Kasumi-1 (cell line): ENCODE measurements at places on chromosomes 2 and 18.

GRCh38 chr2:109157563-109158105 is 28.6 kb downstream of the SH3RF3 start:
- DNase-seq, result no peak

- DNase-seq, result no peak
These were observed 196.1 kb upstream of the MYT1L start for GRCh38 chr2:2527148-2527547.

- no peak for DNase-seq
These were observed 167.8 kb downstream of the ACOXL start for GRCh38 chr2:110900191-110900590.

- DNase-seq, result no peak
These were observed 169.2 kb downstream of the TRABD2A start for GRCh38 chr2:84711651-84712050.

- DNase-seq, result no peak
These were observed 56.7 kb downstream of the HS1BP3 start for GRCh38 chr2:20594048-20594750.

DNA sequence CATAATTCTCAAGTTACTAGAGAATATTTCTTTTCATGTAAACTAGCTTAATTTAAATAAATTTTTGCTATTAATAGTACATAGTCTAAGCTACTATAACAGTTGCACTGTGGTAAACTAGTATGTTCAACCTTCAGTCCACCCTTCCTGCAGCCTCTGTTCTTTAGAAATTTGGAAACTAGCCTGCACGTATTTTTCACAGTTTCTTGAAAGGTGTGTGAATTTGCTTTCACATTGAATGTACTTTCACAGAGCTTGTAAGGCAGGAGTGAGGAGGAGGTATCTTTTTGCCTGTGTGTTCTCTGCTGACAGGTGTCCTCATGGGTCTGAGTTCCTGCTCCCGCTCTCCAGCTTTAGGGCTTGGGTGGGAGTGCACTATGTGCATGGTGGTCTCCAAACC is 117.5 kb downstream of the ATP9B start:
- no peak for DNase-seq

- no peak for DNase-seq
These were observed 211.4 kb downstream of the KLHL29 start for GRCh38 chr2:23596316-23596885.

DNA sequence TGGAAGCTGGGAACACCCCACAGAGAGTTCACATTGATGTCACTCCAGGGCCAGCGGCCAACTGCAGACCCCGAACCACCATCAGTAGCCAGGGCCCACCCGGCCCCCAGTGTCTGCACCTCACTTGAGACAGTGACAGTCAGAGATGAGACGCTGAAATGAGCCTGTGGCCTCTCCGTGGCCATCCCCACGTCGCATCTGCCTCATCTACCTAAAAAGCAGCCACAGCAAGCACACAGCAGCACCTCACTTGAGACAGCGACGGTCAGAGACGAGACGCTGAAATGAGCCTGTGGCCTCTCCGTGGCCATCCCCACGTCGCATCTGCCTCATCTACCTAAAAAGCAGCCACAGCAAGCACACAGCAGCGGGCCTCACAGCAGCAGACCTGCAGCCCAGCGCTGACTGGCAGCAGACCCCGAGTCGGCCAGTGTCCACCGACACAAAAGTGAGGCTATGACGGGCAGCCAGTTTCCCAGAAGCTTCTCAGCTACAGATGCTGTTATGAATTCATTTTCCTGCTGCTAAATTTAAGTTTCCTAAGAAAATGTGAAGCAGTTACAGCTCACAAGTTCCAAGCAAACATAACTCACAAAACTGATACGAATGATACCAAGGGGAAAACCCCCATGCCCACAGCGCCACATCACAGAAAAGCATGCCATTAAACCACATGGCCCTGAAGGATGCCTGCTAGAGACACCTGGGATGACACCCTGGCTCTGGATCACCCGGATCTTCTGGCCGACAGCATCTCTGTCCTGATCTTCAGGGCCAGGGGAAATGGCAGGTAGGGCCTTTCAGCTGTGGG is 27.7 kb downstream of the SNORC start:
- DNase-seq, result no peak

DNA sequence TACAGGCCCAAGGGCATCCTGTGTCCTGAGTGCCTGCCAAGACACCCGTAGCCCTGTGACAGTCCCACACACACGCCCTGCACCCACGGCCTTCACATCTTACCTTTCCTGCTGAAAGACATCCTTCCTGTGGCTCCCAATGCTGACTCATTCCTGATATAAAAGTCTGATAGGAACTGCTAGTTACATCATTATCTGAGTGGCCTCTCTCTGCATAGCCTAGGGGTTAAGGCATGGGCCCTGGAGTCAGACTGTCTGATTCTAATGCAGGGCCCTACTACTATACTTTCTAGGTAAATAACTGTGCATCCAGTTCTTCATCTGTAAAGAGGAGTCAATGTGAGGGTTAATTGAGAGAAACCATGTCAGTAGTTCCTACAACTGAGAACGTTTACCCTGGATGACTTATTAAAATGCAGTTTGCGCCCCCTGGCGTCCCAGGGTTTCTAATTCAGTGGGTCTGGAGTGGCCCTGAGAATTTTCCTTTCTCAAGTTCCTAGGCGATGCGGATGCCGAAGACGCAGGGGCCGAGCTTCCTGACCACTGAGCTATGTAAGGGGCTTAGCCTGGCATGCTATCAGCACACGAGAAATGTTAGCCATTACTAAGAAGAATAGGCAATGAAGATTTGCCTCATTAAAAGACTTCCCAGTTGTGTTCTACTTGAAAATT is 6.0 kb upstream of the GPR45 start:
- DNase-seq, result peak; percentile 72

DNA sequence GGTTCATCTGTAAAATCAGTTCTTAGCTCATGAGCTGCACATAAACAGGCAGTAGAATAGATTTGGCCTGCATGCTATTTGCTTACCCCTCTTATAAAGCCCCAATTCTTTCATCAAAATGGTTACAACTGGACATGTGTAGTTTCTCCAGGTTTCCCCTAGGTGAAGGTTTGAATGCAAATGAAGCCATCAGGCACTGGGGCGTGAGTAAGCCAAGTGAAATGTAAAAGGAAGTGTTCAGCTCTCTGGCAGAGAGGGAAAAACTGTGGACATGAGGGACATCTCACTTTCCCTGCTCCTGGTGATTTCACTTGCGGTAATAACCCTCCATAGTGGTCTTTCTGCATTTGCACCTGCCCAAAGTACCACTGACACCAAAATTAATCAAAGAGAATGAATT is 1402.3 kb upstream of the LRRTM1 start:
- no peak for DNase-seq
